ENCODE measurements at places on chromosomes 1 and 21.

DNA sequence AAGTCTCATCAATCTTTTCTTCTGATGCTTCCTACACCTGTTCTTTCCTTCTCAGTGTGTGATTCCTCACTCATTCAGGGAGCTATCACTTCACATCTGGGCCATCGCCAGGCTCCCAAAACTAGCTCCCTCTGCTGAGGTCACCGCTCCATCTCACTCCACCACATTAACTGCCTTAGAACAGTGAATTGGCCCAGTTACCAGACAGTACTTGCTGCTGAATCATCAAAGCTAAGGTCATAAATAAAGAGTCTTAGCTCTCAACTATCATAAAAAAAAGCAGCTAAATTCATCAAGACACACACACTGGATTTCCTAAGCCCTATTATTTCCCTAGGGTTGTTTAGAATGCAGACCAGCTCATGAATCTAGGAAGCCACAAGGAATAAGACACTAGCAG is 18.8 kb upstream of the SRM start:
- DNase-seq = no peak

DNA sequence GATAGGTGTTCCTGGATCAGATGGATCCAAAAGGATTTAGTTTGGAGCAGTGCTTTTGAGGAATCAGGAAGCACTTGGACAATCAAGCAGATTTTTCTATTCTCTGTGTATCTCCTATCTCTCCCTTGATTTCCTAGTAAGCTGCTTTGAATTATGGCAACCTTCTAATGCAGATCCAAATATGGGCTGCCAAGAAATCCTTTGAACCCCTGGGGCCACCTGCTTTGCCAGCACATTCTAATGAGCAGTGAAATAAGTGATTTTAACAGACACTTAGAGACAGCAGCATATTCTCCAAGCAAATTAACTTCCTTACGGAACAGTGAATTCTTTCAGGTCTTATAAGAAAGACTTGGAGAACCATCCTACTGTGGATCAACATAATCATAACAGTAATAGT is 195.4 kb downstream of the GPR52 start:
- DNase-seq = no peak

- no peak for DNase-seq
These were observed 26.7 kb upstream of the DIP2A start for GRCh38 chr21:46431884-46432488.

DNA sequence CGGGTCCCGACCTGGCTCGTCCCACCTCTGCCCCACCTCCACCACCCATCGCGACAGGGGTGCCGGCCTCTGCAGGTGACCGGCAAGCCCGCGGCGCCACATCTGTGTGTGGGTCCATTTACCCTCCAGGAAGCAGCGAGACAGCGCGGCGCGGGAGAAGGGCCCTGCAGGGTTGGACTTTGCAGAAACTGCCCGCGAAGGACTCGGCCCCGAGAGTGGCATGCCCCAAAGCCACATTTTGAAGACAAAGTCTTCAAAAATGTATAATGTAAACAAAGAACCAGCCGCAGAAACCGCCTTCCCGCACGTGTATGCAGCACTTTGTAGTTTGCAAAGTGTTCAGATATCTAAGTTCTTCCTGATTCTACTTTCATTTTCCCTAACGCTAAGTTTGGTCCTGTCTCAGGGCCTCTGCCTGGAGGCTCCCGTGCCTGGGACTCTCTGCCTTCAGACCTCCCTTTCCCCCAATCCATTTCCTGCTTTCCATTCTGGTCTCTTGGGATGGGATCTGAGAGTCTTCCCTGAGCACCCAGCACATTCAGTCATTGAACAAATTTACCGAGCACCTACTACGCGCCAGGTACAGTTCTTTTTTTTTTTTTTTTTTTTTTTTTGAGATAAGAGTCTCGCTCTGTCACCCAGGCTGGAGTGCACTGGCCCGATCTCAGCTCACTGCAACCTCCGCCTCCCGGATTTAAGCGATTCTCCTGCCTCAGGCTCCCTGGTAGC is 524 bp upstream of the TMCO4 start:
- peak; percentile 42 for DNase-seq

- DNase-seq = no peak
These were observed 68.7 kb downstream of the AJAP1 start for GRCh38 chr1:4723106-4723505.

DNA sequence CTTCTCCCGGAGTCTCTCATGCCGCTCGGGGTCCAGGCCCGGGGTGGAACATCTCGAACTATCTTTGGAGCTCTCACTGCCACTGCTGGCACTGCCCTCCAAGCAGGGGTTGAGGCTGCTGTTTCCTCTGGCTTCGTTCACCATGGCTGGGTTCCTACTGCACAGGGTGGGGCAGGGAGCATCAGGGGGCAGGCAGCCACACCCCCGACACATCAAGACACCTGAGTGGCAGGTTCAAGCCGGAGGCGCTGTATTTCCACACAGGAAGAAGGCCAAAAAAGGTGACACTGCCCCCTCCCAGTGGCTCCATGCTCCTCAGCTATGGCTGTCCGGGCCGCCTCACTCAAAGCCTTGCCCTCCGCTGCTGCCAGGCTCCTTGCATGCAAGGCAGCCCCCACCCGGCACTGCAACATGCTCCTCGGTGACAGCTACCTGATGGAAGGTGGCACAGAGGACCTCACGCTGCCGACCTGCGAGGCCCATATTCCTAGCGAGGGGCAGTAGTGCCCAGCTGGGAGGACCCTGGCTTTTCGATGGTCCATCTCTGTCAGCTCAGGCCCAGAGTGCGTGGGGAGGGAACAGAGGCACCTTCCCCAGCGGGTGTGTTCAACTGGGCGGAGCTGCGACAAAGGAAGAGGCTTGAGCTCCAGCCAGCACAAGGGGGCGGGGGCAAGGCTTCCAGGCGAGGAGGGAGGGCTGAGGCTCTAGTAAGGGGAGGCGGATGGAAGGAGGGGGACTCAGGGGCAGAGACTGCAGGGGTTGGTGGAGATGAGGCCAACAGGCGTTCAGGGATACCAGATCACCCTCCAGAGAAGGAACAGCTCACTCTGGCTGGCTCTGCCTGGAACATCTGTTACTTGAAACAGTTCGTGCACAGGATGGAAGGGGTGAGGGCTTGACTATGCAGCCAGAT is 2.5 kb downstream of the MTHFR start:
- DNase-seq = peak; percentile 53

GRCh38 chr1:186213225-186213607 is 161.8 kb downstream of the TPR start:
- DNase-seq = no peak
